Left renal pelvis (tissue), 4 donors: ENCODE measurements at places on chromosomes 5 and 9. TPM values are rescaled to one million over a fixed set of nuclear protein-coding genes. Genes with fewer than 3 reads are reported as not detected.

The CARD9 gene
- 1.6 TPM for polyA plus RNA-seq

The IL5 gene
- polyA plus RNA-seq: not detected

The JAKMIP2 gene
- 4.0 TPM for polyA plus RNA-seq

The ANKRD18A gene
- 4.8 TPM for polyA plus RNA-seq

The SREK1 gene
- 172 TPM for polyA plus RNA-seq

The PLCXD3 gene
- 0.30 TPM for polyA plus RNA-seq

The TAS2R1 gene
- polyA plus RNA-seq: 0.15 TPM

The CXXC5 gene
- 211 TPM for polyA plus RNA-seq

The SEMA6A gene
- 56.2 TPM for polyA plus RNA-seq

The FAM151B gene
- polyA plus RNA-seq: 3.4 TPM

The SPATA31A3 gene
- not detected for polyA plus RNA-seq

The MLANA gene
- polyA plus RNA-seq: 0.99 TPM

The PCDHB10 gene
- polyA plus RNA-seq: 10.5 TPM

The MARCHF11 gene
- 5.0 TPM for polyA plus RNA-seq

The NOXA1 gene
- 3.9 TPM for polyA plus RNA-seq
